ENCODE measurements at places on chromosomes 13 and 19.

DNA sequence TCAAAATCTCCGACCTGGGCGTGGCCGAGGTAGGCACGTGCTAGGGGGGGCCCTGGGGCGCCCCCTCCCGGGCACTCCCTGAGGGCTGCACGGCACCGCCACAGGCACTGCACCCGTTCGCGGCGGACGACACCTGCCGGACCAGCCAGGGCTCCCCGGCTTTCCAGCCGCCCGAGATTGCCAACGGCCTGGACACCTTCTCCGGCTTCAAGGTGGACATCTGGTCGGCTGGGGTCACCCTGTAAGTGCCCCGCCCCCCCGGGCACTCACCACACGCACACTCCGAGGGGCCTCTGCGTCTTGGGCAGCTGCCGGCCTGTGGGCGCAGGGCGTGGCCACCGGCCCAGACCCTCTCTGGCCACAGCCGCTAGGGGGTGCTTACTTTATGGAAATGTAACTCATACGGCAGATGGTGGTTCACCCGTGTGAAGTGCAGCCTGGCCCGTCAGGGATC, 14.9 kb downstream of the STK11 start:
- no peak for DNase-seq

DNA sequence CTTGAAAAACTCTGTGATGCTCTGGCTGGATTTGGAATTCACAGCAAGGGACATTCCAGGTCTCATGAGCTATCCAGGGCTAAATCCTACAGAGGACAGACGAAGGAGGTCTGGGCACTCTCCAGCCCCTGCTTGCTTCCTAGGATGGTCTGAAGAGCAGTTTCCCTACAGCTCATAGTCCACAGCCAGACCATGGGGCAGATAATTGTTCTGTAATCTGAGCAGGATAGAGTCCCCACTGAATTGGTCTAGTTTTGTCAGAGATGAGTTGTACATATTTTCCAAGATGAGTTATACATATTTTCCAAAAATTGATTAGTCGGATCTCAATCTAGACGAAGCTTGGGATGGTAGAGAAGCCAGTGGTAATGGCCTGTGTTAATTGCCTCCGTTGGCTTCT, 75.6 kb downstream of the C13orf42 start:
- no peak for DNase-seq

DNA sequence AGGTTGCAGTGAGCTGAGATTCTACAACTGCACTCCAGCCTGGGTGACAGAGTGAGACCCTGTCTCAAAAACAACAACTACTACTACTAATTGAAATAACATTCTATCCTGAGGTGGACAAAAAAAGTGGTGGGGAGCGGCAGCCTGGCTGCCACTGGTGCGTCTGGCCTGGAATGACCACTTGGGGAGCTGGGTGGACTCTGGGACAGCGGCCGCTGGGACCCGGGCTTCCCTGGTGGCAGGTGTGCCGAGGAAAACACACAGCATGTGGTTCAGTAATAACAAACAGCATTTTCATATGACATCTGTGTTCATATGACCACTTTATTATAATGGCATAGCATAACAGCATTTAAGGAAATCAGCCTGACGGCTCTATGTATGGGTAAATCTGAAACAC, 33.9 kb downstream of the TFDP1 start:
- DNase-seq = no peak

- DNase-seq = no peak
These were observed 77.9 kb downstream of the CACNA1A start for GRCh38 chr19:13428352-13428751.

GRCh38 chr19:36060430-36060829, 5.7 kb downstream of the WDR62 start:
- no peak for DNase-seq

DNA sequence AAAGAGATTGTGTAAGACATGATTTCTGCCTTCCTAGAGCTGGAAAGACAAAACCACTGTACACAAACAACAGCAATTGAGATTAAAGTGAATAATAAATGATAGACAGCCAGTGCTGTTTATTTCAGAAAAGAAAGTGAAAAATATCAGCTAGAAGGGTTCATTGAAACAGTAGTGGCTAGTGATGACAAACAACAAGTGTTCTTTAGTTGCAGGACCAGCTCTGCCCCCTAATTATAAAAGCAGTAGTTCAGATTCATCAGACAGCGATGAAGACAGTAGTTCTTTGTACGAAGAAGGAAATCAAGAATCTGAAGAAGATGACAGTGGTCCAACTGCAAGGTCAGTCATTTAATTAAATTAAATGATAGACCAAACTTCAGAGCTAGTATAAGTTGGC, 14.8 kb downstream of the GPALPP1 start:
- no peak for DNase-seq

DNA sequence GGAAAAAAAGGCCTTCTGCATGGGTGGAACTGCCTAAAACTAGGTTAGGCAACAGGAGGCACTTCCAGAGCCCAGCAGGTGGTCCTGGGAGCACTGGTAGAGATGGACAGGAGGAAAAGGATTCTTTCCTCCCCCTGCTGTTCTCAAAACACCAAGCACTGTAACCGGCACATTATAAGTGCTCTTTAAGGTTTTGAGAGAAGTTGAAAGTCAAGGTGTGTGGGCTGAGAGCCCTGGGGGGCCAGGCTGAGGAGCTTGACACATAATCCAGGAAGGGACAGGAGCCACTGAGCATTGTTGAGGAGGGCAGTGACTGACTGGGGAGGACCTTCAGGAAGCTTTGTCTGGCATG, 32.3 kb downstream of the SPATA13 start:
- DNase-seq = no peak

- DNase-seq = no peak
These were observed 671.6 kb downstream of the PCDH9 start for GRCh38 chr13:66558506-66558905.

- DNase-seq = no peak
These were observed 18.6 kb upstream of the LATS2 start for GRCh38 chr13:21079761-21080592.

DNA sequence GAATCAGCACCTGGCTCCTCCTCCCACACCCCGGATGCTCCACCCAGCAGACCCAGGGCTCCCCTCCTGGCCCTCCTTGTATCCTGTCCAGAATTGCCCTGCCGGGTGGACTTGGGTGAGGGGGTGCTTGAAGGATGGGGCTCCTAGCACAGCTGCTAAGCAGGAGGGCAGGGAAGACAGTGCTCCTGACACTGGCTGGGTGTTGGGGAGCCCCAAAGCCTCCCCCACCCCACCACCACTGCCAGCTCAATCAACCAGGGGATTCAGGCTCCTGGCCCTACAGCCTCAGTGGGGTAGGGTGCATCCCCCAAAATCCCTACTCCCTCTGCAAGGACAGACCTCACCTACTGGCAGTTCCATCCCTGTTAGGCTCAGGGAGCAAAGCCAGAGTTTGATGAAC, 2.6 kb upstream of the CYP4F11 start:
- no peak for DNase-seq

DNA sequence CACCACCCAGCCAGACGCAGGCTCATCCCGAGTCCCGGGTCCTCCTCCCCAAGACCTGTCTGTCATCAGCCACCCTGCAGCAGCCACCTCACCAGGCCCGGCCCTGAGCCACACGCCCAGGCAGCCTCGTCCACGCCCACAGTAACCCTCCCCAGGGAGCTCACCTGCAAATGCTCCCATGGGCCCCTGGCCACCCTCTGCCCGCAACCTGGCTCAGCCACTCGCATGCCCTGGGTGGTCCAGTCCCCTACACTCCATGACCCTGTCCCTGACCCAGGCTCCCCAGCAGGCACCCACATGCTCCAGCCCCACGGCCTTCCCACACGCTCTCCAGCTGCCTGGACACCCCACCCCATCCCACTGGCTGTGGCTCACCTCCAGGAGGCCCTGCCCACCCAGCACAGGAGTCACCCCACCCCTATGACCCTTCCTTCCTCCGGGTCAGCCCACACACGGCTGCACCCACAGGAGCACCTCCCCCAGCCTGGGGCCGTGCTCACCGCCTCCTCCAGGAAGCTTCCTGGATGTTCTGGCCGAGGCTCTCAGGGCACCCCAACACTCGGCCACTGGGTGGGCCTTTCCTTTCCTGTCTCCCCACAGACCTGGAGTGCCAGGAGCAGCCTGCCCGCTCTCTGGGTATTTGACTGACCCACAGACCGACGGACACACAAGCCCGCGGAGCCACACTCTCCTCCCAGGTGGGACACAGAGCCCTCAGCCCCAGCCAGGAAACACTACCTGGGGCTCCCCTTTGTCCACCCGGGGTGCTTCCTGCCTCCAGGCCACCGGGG, 3.6 kb downstream of the TMEM259 start:
- DNase-seq = no peak

DNA sequence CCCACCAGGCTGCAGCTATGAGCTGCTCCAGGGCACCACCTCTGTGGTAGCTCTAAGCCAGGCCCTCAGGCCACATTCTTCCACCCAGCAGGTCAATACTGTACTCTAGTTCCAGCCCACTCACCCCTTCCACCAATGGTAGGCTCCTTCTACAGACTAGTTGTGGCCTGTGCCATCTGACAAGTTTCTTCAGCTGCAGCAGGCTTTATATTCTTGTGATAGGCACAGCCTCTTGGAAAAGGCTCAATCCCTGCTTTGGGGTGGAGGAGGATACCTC, 8.5 kb downstream of the MICU2 start:
- no peak for DNase-seq

GRCh38 chr13:91112201-91112923, 235.1 kb upstream of the MIR17HG start:
- DNase-seq = no peak

DNA sequence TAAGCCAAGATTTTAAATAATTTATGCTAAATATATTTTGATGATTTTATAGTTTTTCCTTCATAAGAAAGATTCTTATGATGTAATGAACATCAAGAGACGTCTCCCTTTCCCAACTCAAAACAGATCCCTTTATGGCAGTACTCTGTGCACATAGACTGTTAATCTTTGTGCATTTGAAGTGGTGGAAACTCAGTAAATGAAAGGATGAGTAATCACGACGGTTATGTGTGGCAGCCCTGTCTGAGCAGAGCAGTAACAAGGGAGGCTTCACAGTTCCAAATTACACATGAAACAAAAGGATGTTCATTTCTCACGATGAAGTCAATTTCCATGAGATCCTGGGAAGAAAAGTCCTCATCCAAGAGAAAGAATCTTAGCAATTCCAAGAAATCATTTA, 498.1 kb downstream of the KLF5 start:
- DNase-seq = no peak

DNA sequence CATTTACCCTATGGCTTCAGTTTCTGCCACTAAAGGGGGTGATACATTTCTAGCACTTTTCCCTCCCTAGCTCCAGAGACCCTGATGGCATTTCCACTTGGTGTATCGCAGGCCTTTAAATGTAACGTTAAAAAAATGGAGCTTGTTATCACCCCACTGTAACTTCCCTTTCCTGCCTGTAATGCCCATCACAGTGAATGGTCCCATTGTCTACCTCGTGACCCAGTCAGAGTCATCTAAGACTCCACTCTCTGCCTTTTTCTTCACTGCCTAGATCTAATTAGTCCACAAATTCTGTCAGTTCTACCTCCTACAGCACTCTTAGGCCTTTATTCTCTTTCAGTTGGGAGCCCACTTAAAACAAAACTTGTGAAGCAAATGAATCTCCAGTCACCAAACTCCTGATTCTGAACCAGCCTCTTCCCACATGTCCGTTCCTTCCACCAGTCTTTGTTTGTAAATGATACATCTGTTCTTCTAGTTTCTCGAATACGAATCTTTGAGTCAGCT, 64.8 kb downstream of the NHLRC3 start:
- DNase-seq = no peak

DNA sequence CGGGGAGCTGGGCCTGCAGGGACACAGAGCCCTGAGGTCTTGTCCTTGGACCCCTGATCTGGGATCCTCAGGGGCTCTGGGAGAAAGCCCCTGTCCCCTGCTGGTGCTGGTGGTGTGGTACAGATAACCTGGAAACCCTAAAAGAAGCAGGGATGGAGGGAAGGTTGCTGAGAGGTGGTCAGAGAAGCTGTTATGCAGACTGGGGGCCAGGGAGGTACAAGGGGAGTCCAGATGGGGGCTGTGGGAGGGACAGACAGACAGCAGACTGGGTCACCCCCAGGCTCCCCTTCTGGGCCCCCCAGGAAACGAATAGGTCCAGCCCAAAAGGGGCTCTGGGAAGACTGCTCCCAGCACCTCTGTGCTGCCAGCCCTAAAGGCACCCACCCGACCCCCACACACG, 34.7 kb upstream of the PEPD start:
- DNase-seq = no peak

DNA sequence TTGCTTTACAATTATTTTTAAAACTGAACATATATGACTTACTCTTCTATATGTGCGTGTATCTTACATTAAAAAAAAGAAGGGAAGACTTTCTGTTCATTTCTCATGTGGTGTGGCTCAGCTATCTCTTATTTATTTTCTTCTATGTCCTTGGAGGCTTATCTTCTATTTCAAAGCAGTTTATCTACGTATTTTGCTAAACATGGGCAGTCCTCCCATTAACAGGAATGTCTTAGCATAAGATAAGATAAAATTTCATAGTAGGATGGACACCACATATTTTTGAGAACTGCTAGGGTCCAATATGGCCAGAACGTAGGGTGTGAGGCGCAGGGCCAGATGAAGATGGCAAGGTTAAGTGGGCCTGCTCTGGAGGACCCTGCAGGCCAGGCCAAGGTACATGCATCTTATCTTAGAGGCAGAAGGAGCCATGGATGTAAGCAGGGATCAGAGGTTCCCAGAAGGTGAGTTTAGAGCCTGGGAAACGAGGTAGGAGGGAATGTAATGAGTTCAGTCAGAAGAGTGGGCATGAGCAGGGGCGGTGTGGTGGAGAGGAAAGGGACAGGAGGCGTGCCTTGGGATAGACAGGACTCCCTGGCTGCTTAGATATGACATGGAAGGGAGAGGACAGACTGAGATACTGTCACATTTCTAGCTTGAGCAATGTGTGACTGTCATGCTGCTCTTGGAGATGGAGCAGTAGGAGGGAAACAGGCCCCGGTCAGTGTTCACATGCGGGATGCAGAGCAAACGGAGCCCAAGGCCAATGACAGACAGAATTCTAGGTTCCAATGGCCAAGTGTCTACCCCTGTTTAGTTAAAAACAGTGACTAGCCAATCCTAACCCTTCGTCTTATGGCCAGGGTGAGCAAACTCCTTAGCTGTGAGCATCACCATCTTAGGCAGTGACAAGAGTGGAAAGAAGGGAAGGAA, 68.6 kb upstream of the MEDAG start:
- no peak for DNase-seq

DNA sequence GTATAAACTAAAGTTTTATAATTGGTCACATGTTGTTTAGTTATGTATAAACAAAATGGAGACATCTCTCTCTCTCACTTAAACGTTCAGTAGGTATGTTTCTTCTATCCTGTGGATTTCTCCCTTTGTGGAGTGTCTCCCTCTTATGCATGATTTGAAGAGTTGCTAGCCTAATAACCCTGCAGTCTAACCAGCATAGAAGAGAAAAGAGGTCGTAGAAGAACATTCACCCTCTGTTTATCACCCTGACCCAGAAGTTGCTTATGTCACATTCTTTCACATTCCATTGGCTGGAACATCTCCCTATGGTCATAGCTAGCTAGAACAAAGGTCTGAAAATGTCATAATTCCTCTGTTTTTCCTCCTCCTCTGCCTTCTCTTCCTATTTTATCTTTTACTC, 176.8 kb upstream of the PCDH20 start:
- DNase-seq = no peak

GRCh38 chr19:35108730-35109129, 6.9 kb upstream of the FXYD3 start:
- no peak for DNase-seq
